ENCODE measurements at places on chromosomes 7 and 10.

GRCh38 chr7:66140924-66141323 lies 26.3 kb downstream of the CRCP start:
- DNase-seq: peak; percentile 12

DNA sequence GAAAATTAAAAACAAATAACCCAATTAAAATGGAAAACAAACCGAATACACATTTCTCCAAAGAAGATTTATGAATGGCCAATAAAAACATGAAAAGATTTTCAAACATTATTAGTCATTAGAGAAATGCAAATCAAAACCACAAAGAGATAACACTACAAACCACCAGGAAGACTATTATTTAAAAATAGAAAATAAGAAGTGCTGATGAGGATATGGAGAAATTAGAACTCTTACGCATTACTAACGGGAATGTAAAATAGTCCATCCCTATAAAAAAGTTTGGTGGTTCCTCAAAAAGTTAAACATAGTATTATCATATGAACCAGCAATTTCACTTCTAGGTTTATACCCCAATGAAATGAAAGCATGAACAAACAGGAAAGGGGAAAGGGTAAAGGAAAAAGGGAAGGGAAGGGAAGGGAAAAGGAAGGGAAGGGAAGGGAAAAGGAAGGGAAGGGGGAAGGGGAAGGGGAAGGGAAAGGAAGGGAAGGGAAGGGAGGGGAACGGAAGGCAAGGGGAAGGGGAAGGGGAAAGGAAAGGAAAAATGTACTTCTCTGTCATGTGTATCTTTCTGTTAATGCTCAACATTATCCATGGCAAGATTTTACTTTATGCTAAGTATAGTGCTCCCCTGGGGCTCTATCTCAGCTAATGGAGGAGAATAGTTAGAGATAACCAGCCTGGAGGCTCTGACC lies 125.3 kb upstream of the RSU1 start:
- no peak for DNase-seq

DNA sequence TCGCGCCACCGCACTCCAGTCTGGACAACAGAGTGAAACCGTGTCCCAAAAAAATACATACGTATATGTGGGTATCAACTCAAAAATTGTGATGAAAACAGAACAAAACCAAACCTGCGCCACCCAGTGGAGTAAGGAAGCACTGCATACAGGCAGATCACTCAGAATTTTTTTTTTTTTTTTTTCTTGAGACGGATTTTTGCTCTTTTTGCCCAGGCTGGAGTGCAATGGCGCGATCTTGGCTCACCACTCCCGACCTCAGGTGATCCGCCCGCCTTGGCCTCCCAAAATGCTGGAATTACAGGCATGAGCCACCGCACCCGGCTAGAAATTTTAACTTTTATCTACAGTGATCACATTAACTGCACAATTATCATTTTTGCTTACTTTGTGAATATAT lies 9.1 kb upstream of the TMEM236 start:
- DNase-seq: peak; percentile 81

DNA sequence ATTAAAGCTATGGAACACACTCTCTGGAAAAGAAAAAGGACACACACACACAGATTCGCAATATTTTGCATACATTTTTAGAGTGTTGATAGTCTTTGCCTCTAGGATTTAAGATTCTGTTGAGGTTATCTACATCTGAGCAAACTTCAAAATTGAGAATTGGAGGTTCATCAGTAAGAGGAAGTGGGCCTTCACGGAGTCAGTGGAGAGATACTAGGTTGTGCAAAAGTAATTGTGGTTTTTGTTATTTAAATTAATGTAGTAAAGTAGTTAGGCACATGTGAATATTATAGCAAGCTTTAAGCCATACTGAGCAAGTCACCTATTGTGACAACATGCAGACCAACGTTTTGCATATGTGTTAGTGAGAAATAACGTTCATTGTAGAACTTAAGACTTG lies 19.8 kb upstream of the NXPH1 start:
- DNase-seq: no peak

- no peak for DNase-seq
Measured at GRCh38 chr7:34220506-34221185, 315.3 kb downstream of the BMPER start.

- DNase-seq: no peak
Measured at GRCh38 chr10:66587680-66588050, 338.2 kb upstream of the LRRTM3 start.

DNA sequence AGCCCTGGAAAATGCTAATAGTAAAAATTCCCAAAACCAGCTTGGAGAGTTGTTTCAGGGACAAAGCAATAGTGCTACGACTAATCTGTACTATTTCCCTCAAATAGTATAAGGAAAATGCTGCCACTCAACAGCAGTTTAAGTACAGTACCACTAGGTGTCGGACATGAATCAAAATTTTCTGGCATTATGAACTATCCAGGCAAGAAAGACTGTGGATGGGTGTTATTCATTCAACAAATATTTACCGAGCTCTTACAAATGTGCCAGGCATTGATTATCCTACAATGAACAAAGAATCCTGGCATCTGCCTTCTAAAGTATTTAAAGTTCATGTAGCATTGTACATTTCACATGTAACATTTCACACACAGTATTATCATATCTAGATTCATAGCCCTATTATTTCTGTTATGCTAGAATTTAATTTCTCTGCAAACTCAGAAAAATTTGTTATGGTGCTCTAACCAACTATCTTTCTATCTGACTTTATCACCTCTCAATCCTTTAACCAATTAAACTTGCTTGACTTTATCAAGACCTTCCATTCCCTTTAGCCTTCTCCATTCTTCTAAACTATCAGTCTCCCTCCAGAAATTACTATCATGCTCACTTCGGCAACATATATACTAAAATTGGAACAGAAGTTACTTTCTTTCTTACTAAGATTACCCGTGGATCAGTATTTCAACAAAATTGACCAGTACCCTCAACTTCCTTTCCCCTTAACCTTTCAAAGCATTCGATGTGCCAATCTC lies 80.6 kb downstream of the ARHGAP21 start:
- peak; percentile 80 for DNase-seq

DNA sequence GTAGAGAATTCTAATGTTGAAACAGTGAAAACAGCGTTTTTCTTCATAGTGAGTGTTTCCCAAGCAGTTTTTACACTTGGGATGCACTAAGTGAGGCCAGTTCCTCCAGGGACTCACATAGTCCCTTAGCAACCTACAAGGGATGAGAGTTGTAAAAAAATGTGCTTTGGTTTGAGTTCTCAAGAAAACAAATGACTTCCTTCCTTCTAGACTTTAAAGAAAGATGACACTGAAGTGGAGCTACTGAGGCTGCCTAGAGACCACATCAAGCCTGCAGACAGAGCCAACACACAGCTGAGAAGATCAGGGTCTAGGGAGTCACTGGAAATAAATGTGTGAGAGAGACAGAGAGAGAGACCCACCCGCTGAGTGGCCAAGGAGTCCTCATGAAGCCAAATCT lies 264.4 kb downstream of the TNS3 start:
- no peak for DNase-seq

GRCh38 chr7:112262855-112263487 lies 56.5 kb downstream of the ZNF277 start:
- DNase-seq: no peak

DNA sequence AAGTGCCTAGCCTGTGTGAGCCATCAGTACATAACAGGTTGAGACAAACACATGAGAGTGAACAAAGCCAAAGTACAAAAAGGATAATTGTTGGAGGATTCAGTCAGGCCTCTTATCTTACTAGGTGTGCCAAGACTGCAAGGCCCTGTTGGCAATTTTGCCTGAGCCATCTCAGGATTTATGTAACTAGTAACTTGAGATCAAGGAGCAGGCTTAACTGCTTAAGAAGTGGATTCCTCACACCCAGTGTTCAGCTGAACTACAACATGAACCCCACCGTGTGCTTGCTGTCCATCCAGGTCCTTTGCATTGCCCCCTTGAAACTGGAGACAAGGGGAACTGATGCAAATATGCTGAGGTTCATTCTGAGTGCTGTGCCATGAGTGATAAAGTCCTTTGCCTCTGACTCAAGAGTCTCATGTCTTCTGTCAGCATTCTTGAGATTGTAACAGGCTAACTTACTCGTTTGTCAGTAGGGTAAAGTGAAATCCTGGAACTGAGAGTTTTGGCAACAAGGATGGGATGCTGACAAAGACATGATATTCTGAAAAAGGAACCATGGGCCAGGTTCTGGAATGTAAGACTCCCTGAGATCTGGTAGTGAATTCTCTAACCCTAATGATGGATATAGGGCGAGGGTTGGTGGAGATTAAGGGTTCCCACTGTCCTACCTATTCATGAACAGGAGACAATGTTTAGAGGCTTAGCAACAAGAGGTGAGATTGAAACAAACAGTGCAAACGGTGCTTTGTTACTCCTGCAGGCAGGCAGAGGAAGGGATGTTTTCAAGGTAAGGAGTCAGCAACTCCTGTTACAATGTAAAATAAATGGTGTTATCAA lies 44.1 kb upstream of the GATAD1 start:
- no peak for DNase-seq

DNA sequence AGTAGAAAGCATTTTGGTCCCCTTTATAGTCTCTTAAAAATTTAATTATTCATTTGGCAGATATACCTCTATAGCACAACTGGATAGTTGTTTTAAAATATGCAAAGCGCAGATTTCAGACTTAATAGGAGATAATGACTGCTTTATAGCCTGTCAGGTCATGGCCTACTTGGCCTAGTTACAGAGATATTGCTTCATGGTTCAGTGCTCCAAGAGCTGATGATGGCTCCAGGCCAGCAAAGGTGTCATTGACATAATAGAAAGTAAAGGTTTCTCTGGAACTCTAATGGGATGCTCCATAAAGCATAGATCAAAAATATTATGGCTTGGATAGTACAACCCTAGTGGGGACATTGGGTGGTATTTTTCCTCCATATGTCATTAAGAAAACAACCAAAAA lies 285.7 kb downstream of the NXPH1 start:
- DNase-seq: no peak

- no peak for DNase-seq
Measured at GRCh38 chr7:25694699-25695098, 457.3 kb upstream of the NFE2L3 start.

- DNase-seq: no peak
Measured at GRCh38 chr7:12094365-12094921, 116.7 kb upstream of the TMEM106B start.

DNA sequence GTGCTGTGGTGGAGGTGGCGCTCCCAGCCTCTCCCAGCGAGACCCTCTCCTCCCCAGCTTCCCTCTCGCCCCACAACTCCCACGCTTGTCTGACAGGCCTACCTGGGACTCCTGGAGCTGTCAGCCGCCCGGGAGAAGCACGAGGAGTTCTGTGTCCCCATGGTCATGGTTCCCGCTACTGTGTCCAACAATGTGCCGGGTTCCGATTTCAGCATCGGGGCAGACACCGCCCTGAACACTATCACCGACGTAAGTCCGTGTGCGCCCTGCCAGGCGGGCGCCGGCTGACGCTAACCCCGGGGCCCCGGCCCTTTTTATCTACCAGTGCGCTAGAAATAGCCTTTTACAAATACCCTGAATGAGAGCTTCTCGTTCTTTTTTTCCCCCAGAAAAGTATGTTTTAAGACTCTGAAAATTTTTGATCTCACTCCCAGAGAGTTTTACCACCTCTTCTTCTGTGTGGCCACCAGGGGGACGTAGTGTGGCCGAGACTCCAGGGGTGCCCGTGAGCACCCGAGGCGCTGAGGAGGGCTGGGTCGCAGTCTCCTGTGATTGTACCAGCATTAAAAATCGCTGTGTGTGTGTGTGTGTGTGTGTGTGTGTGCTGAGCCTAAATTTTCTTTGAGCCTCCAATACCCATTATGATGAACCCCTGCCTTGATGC lies 52.6 kb downstream of the PFKP start:
- DNase-seq: peak; percentile 36

GRCh38 chr7:121160150-121161008 lies 168.4 kb upstream of the WNT16 start:
- DNase-seq: peak; percentile 2

DNA sequence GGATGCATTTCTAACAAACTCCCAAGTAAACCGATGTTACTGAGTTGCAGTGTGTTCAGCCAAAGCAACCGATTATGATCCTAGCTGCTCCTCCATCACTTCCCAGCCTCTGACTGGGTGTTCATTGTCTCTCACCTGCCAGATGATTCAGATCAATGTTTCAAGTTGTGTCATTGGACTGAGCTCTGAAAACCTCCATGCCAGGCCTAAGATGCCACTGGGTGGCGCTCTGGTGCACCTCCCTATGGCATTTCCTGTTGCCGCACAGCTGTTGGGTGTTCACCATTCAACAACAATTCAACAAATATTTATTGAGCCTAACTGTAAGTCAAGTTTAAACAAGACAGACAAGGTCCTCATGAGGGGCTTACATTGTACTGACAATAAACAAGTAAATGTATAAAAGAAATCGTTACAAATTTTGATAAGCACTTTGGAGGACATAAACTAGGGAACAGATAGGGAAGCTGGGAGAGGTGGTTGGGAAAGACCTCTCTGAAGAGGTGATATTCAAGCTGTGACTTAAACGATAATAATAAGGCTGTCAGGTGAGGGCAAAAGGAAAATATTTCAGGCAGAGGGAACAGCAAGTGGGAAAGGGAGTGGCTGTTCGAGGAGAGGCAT lies 22.8 kb downstream of the RGR start:
- DNase-seq: peak; percentile 34

DNA sequence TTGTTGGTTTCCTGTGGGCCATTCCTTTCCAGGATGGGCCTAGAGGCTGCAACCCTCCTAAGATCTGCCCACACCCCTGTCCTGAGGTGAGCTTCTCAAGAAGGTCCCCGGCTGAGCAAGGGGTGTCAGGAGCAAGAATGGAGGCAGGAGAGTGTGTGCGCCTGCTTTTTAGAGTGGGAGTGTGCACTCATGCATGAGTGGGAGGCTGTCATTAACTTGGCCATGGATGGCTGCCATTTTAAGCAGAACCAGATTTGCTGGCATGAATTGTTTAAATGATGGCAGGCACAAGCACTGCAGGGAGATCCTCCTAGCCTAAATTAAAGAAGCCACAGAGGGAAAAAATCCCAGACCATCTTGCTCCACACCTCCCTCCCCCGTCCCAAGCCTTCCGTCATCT lies 2.9 kb upstream of the SGPL1 start:
- no peak for DNase-seq

DNA sequence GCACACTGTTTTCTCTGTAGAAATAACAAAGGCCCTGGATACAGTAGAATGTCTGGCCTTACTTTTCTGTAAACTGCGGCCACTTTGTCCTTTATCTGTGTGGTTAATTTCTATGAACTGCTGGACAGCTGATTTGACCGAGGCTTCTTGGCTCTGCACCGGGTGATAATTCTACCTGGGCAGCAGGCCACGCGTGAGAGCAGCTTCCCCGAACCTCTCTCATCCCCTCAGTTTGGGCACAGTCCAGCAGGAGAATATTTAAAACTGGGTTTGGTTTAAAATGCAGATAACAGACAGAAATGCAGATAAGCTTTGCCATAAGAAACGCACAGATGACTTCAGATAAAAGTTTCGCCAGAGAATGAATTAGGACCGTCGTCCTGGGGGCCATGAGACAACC lies 81.0 kb downstream of the CELF2 start:
- DNase-seq: no peak

GRCh38 chr7:37149051-37149772 lies 299.5 kb downstream of the ELMO1 start:
- DNase-seq: no peak
